Stimulated activated CD8-positive, alpha-beta memory T cell treated with anti-CD3 and anti-CD28 coated beads, Interleukin-4, amount 100 ng/mL, for 24 hours (primary cell): ENCODE measurements at places on chromosomes 6 and 20.

- no peak for DNase-seq
These were observed 75.9 kb downstream of the PREX1 start for GRCh38 chr20:48751871-48752270.

- no peak for DNase-seq
These were observed 20.5 kb downstream of the QKI start for GRCh38 chr6:163435023-163435422.

DNA sequence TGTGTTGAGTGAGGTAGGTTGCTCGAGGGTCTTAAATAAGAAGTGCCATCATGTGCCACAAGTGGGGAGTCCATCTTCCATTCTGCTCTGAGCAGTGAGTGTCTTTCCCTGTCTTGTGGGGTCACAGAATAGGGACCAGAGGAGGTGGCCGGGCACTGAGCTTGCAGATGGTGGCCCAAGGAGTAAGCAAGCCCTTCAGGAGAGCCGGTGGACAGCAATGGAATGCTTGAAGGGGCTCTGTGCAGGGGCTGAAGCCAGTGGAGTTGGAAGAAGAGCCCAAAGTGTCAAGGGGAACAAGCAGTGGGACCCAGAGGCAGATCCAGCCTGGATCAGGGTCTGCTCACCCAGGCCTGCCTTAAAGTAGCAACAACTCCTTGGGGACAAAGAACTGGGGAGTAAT lies 213.5 kb upstream of the SNX9 start:
- no peak for DNase-seq

GRCh38 chr20:48146877-48147276 lies 361.6 kb upstream of the SULF2 start:
- DNase-seq = no peak

GRCh38 chr6:156886409-156886808 lies 109.2 kb downstream of the ARID1B start:
- DNase-seq = no peak

GRCh38 chr6:8181160-8181881 lies 79.0 kb upstream of the EEF1E1 start:
- DNase-seq = no peak

DNA sequence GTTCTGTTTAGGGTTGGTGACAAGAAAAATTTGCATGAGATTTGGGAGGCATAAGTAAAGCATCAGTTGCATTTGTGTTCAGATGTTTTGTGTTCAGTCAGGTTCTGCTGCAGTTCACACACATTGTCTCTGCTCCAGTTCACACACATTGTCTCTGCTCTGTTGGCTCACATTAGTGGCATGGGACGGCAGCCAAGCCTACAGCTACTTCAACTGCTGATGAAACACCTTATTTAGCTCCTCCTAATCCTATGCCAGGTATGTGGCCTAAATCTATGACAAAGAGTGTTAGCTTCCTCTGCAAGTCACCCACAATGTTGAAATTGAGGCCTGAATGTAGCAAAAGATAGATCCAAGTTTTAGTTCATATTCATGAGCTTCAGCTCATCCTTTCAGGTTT lies 278.1 kb upstream of the SYNCRIP start:
- DNase-seq = no peak

DNA sequence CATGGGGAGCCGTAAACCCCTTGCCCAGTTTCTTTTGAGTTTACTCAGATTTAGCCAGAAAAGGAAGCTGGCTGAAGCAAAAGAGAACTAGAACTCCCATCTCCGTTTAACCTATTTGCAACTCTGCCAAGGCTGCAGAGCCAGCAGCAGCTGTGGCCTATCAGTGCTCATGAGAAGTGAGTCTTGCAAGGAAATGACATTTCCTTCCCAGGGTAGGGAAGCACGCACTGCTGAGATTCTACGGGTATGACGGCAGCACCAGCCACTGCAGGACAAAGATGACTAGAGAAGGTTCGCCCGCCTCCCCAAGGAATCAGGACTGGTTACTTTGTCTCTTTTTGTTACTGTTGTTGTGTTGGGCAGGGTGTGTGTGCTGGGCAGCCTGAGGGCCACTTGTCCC lies 47.6 kb downstream of the PPP1R3G start:
- no peak for DNase-seq

GRCh38 chr20:48930878-48931277 lies 9.4 kb downstream of the ARFGEF2 start:
- no peak for DNase-seq

DNA sequence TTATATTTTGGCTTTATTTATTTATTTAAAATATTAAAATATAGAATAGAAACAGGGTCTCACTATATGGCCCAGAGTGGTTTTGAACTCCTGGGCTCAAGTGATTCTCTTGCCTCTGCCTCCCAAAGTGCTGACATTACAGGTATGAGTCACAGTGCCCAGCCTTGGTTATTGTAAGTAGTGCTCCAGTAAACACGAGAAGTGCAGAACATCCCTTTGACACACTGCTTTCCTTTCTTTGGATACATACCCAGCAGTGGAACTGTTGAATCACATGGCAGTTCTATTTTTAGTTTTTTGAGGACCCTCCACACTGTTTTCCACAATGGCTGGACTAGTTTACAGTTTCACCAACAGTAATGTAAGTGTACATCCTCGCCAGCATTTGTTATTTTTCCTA lies 203.9 kb downstream of the PHF3 start:
- no peak for DNase-seq

DNA sequence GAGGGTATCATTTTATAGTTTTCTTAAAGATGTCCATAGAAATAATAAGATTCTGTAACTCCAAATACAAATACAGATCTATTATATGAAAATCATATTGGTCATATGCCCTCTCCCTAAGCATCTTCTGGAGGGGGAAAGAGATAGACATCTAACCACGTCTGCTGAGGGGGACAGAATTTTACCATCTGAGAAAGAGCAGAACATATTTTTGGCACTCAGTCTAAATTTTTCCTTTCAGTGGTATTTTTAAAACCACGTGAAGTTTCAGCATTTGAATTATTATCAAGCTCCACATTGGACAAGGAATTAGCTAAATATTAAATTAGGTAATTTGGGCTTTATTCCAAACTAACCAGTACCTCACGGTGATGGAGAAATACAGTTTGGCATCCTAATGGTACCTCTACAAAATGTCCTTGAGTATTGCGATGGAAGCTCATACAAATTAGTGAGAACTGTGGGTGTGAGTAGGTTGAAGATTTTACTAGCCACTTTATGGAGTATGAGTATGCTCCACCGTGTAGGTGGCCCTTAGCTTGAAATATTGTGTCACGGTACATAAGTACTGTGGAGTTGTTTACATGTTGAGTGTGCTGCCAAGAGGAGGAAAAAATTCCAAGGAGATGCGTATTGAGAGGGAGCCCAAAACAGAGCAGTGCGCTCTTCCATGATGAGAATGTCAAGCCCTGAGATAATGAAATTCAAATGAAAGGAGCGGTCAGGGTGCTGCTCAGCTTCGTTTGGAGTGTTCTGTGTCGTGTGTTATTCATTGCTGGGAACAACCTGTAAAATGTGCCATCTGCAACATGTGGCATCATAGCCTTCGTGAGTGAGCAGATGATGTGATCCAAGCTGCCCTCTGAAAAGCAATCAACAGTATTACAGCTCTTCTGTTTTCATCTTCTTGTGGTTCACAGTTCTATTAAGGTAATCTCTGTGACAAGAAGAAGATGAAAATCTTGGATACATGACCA lies 48.4 kb upstream of the PHACTR2 start:
- no peak for DNase-seq

GRCh38 chr6:82571455-82571854 lies 207.8 kb downstream of the TPBG start:
- no peak for DNase-seq

DNA sequence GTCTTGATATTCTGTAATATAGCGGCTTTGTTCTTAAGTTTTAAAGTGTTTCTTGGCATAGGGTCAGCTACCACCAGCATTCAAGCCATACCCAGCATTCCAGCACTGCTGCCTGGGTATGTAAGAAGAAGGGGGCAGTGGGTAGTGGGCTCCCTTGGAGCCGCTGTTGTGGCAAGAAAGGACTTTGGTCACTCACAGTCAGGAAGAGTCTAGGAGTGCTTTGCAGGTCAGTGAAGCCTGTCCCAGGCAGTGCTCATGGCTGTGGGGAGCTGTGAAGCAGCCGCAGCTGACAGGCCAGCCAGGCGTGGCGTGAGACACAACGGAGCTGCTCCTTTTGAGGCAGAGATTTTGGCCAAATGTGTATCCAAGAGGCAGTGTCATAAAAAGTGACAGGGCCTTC lies 512.0 kb downstream of the CDKAL1 start:
- no peak for DNase-seq

GRCh38 chr6:149960488-149960887 lies 3.3 kb upstream of the ULBP1 start:
- DNase-seq = no peak
